ENCODE measurements at places on chromosomes 1 and 21.

- DNase-seq: no peak
These were observed 997 bp downstream of the IFNAR2 start for GRCh38 chr21:33230545-33231324.

- DNase-seq: peak; percentile 45
These were observed 7.3 kb downstream of the F11R start for GRCh38 chr1:161013488-161014230.

DNA sequence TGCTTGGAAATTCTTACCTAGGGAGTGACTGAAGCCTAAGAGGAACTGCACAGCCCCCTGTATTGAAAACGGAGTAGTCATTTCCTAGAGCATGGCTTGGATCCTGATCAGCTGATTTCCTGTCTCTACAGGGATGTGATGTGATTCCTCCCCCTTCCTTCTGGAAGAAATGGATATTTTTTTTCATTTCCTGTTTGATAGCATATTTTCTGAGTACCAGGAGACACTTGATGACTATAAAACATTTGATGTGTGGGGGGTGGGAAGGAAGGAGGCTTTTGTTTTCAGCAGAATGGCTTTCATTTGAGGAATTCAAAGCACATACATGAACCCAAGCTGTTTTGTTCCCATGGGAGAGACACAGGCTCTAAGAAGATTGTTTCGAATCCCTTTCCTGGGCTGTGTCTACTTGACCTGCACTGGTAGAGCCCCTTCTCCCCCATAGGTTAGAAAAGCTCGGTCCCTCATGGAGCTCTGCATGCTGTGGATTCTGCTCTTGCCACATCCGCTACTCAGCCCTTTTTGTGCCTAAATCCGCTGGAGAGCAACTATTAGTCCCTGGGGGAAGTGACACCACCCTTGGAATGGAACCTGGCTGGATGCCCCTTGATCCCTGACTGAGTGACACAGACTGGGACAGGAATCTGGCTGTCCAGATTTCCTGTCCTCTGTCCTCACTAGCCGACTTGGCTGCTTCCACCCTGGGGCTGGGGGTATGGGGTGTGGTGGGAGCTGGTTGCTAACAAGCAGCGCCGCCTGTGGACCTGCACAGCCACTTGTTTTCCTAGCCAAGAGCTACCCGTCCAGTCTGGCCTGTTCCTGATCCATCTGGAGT, 71.8 kb upstream of the MACF1 start:
- DNase-seq: no peak

GRCh38 chr1:64173336-64173940, 30.0 kb upstream of the UBE2U start:
- no peak for DNase-seq

GRCh38 chr1:178645157-178645807, 79.8 kb upstream of the RALGPS2 start:
- no peak for DNase-seq

- no peak for DNase-seq
These were observed 23.2 kb upstream of the RGSL1 start for GRCh38 chr1:182426442-182427430.

GRCh38 chr1:87176514-87176913, 152.2 kb upstream of the LMO4 start:
- DNase-seq: no peak

DNA sequence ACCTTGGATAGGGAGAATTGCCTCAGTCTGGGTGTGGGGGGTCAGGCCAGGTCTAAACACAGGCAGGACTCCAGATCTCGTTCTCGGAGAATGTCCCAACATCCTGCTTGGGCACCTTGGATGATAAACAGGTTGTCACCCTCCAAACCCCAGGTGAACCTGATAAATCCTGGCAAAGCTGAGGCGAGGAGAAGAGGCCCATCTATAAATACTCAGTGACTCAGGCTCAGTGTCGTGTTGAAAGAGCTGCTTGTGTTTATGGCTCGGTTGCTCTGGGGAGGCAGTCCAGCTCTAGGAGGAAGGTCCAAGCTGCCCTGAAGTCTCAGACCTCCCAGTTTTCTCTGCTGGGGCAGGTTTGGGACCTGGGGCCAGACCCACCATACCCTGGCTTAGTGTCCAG, 15.8 kb upstream of the TRIM63 start:
- DNase-seq: no peak

- no peak for DNase-seq
These were observed 211.1 kb downstream of the SMYD3 start for GRCh38 chr1:246295968-246296367.

- peak; percentile 39 for DNase-seq
These were observed 6.6 kb downstream of the PAPPA2 start for GRCh38 chr1:176469450-176470010.

DNA sequence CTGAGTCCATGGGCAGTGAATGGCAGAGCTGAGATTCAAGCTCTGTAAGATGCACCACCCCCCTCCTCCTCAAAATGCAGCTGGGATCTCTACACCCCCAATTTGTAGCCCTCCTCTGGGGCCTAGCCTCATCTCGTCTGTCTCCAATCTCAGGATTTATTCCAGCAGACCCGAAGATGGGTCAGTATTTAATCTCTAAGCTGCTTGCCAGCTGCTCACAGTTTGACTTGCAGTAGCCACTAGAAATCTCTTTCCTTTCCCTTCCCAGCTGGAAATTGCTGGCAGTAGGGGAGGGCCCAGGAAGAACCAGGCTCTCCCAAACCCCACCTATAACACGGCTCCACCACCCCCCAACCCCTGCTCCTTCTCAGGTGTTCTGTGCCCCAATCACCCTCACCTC, 1.5 kb downstream of the LACTBL1 start:
- no peak for DNase-seq

DNA sequence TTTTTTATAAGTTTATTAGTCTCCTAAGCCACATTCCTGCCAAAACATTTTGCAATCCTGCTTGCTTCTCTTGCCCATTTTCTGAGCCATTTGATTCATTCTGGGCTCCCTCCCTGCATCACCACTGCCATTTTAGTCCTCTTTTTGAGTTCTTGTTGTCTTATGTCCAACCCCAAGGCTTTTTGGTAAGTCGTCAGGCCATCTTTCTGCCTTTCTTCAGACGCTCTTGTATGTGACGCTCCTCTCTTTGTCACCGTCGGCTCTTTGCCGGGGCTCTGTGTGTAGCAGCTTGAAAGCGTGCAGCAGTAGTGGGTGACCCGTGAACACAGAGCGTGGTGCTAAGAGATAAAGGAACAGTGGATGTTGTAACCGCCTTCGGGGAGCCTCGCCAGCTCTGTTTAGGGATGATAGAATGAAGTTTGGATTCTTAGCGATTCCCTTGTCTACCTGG, 14.6 kb downstream of the HUNK start:
- DNase-seq: no peak

GRCh38 chr1:229227298-229227919, 43.5 kb upstream of the RAB4A start:
- no peak for DNase-seq

DNA sequence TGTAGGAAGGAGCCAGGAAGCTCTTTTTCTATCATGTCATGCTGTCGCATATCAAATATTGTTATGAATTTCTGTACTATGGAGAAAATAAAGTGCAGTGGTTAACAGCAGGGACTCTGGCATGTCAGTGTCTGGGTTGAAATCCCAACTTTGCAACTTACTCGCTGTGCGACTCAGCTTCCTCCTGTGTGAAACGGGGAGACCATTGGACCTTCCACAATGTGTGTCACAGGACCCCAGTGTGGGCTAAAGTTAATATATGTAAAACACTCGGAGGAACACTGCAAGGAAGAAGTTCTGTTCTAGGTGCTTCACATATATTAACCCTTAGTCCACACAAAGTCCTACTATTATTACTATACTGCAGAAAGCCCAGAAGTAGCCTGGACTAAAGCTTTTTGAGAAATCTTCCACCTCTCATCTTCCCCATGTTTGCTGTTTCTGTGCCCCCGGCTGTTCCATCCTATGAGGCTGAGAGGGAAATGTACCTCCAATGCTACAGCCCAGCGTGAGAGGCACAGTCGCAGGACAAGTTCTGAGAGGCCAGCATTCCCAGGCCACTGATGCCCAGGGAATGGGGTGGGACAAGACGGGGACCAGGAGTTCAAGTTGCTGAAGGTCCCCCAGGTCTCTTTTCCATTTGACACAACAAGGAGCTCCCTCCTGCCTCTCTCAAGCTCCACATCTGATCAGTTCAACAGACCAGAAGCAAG, 1.9 kb downstream of the CHIT1 start:
- no peak for DNase-seq

- no peak for DNase-seq
These were observed 2.7 kb downstream of the KHDC4 start for GRCh38 chr1:155931332-155932038.

DNA sequence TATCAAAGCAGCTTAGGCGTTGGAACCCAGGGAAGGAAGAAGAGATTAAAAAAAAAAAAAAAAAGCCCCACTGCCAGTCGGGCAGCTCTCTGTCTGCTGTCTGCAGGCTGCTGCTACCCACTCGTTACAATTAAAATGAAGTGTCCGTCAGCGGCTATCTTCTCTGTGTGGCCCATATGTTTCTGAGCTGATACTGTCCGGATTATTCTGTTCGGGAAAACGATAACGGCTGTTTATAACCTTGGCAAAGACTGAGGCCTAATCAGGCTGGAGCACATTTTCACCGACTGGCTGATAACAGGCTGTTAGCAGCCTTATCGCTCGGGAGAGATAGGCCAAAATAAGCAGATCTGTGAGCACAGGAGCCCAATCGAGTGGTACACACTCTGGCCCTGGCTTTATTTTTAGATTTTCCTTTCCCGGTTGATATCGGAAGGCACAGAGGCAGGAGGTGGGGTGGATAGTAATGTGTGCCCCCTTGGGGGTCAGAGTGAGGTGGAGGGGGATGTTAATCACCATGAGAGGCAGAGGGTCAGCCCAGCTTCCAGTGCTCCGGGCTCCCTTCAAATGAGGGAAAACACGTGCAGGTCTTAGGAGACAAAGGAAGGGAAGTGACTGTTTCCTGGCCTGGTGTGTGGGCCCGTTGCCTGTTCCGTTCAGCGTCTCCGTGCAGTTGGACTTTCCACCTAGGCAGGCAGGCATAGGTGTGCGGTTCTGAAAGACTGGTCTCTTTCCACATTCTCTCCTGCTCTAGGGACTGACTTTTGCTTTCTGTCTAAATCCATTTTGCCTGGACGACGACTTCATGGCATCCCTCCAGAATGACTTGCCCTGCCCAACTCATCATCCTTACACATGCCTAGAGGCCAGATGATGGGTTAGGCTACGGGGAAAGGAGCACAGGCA, 153.4 kb downstream of the PBX1 start:
- DNase-seq: no peak

DNA sequence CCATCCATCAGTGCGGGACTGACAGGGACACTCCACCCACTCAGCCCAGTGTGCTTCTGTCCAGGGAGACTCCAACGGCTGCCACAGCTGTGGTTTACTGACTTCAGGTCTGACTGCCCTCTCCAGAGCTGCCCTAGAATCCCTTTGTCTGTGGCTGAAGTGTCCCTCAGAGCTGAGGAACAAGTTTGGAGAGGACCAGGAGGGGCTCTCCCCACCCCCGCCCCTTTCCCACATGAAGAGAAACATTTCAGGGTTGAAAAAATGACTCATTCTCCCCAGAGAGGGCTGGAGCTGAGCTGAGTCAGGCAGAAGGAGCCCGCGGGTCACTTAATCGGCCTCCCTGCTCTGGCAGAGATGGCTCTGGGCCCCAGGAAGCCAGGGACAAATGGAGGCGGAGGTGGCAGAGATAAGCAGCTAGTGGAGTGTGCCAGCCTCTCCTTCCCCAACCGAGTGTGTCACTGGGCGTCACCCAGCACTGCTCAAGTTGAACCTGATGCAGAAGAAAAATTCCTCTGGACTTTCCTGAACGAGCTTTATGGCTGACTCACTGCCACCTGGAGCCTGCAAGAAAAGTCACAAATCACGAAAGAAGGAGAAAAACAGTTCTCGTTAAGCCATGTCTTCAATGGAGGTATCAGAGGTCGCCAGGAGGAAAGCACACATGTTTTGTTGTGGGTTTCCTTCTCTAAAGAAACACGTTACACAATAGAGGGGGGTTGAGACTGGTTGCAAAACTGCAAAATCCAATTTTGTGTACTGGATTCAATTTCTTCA, 34.3 kb upstream of the ECE1 start:
- peak; percentile 91 for DNase-seq

GRCh38 chr1:8496473-8496872, 178.6 kb downstream of the SLC45A1 start:
- DNase-seq: no peak

DNA sequence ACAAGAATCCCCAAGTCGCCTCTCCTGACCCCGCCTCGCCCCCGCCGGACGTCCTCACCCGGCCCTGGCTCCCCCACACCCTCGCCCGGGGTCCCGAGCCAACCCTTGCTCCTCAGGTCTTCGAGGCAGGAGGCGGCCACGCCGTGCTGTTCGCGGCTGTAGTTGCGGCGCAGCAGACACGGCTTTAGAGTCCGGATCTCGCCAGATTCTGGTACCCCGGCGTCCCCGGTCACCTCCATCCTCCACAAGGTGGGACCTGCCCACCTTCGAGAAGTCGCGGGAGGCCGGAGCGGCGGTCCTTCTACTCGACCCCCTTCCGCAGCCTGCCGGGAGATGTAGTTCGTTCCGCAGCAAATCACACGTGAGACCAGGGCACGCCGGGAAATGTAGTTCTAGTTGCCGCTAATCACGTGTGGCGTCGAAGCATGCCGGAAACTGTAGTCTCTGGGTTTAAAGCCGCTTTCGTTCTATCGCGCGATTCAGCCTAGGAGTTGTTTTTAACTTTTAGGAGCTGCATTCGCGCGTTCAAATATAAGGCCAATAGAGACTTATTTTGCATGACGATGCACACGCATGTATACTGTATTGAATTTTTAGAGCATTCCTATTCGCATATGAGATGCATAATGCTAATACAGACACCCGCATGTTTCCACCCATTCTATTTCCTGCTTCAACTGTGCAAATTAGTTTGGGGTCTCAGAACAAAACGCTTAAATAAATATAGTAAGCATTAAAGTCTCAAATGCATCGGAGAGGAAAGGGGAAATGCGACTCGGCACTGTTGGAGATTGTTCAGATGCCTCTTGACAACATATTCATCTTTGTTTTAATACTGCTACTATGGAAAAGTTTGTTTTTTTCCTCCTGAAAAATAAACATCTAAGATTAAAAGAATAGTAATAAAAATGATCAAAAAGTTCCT, at the start of gene DFFA:
Gene DFFA (minus strand): TSS at position 310 of the 925 bp plus-strand sequence. CDS start 71 bp downstream, at position 239.
- peak; percentile 86 for DNase-seq

DNA sequence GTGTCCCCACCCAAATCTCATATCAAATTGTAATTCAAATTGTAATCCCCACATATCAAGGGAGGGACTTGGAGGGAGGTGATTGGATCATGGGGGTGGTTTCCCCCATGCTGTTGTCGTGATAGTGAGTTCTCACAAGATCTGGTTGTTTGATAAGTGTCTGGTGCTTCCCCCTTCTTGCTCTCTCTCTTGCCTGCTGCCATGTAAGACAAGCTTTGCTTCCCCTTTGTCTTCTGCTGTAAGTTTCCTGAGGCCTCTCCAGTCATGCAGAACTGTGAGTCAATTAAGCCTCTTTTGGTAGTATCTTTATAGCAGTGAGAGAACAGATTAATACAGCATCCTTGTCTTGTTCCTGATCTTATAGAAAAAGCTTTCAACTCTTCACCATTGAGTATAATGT, 6.5 kb upstream of the LRRC39 start:
- DNase-seq: no peak

- DNase-seq: no peak
These were observed 18.8 kb downstream of the KYAT3 start for GRCh38 chr1:88973520-88974137.
